Epithelial cell of proximal tubule (primary cell): ENCODE measurements at places on chromosomes 5 and 9.

- DNase-seq, result no peak
These were observed 72.6 kb downstream of the ERMP1 start for GRCh38 chr9:5760338-5760737.

DNA sequence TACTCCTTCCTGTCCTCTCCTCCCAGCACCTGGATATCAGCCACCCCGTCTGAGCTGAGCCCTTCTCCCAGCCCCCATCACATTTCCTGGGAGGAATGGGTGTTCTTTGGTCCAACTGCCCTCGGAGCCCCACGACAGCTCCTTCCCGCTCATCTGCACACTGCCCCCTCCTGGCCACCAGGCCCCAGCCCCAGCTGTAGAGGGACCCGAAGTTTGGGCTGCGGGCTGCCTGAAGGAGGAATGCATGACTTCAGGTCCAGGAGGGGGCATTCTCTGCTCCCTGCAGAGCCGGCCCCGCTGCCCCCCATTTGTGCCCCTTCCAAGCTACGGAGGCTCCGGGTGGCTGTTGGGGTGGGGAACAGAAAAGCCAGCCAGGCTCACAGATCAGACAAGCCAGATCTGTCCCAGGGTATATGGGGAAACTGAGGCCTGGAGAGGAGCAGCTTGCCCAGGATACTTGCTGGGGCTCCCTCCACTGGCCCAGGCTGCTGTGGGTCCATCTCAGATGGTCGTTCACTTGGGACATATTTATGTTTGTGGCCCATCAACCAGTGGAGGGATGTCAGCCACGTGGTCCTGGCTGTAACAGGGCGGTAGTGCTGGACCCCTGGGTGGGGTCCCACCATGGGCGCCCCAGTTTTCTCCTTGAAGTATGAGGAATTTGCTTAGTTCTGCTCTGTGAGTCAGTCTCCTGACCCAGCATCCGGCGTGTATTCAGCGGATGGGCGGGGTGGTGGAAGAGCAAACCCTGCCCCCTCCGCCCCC, 33.1 kb downstream of the DAB2IP start:
- no peak for DNase-seq

- no peak for DNase-seq
These were observed 106.5 kb upstream of the PARP8 start for GRCh38 chr5:50559955-50560354.

- no peak for DNase-seq
These were observed 31.7 kb upstream of the NFIB start for GRCh38 chr9:14345354-14346230.

- DNase-seq, result no peak
These were observed 2.0 kb upstream of the MAP3K1 start for GRCh38 chr5:56813302-56813701.

DNA sequence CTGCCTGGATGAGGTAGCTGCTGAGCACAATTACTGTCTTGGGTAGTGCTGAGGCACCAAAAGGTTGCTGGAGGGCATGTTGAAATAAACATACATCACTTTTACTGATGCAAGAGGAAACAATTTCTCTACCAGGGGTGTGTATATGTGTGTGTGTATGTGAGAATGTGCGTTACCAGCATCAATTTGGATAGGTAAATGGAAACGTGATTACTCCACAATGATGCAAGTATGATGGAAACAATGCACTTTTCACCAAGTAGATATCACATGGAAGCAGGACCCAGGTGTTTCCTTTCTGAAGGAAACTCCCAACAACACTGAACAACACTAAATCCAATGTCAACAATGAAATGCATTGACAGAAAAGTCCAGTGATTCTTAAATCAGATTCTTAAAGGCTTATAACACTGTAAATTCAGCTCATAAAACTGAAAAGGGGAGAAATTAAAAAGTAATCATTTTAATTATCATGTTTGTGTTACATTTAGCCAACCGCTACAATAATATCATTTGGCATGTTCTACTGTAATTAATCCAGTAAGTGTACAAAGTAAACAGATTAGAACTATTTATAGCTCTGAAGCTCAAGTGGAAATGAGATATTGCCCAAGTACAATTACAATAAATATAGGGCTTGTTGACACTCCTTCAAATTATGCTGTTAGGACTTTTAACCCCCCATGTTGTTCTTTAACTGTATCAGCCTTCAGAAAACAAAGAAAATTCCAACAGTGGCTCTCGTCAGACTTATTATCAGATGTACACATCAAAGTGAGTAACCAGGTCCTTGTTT, 25.3 kb downstream of the YIPF5 start:
- DNase-seq, result no peak

DNA sequence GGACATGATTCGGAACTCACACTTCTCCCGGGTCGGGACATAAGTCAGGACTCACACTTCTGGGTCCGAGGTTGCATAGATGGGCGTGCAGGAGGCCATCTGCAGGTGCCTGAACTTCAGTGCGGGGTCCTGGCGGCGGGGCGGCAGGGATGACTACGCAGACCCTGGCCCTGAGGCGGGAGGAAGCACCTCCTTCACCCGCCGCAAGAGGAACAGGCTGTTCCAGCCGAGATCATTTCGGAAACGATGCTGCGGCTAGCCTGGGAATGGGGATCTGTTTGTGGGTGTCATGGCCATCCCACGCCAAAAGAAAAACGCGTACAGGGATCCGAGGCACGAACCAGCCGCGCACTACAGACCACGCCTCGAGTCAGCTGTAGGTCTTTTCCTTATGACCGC, 196.6 kb downstream of the TTLL11 start:
- DNase-seq, result no peak

DNA sequence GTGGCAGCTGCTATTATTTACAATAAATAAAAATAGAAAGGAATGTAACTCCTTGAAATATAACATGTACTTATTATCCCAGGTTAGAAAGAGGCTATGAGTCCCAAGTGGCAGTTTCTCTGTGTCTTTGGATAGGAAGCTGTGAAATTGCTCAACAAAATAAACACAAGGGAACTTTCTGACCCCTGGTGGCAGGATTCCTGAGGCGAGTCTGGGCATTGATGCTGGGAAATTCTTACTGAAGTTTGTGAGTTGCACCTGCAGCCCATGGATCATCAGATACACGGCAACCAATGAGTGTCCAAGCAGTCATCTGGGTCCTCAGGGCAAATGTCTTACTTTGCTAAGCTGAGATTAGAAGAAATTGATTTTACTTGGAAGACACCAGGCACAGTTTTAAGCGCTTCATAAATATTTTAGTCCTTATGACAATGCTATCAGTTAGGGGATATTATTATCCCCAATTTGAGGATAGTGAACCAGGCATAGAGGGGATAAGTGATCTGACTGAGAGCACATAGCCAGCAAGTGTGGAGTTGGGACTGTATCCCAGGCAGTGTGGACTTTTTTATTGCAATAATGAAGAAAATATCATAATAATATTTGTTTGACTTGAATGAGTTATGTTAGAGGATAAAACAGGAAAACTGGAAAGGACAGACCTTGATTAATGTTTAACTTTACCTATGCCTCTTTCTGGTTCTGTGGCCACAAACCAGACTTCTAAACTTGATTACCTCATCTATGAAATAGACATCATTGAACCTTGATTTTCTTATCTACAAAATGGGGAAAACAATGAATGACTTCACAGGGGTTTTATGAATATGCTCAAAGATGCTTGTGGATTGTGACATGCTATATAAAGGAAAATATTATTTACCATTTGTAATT, 265.5 kb upstream of the ADAMTSL1 start:
- DNase-seq, result no peak

GRCh38 chr5:58363461-58364249, 96.2 kb downstream of the PLK2 start:
- no peak for DNase-seq

DNA sequence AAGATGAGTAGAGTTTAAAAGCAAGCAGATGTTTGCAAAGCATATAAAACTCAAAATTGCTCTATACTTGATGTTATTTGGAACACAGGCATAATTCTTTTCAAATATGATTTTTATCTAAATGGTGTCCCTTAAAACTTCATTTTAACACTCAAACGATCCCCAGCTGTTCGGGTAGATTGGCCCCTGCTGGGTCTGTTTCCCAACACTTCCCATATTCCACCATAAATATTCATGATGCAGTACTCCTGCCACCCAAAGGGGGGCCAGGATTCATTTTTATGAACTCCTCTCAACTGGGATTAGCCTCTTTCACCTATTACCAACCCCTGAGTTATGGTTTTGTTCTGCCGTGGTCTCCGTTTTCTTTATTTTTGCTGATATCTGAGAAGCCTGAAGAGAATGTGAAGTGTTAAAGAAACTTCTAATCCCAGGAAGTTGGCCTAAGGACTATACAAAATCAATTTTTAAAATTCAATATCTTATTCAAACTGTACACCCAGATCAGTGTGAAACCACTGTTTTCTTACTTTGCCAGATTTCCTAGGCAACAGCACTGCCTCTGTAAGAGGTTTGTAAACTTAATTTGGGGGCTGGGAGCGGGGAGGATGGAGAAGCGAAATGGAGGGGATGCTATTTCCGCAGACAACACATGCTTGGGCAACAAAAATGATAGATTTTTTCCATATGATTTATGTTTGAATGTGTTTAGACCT, 384.1 kb downstream of the DMRT2 start:
- no peak for DNase-seq

DNA sequence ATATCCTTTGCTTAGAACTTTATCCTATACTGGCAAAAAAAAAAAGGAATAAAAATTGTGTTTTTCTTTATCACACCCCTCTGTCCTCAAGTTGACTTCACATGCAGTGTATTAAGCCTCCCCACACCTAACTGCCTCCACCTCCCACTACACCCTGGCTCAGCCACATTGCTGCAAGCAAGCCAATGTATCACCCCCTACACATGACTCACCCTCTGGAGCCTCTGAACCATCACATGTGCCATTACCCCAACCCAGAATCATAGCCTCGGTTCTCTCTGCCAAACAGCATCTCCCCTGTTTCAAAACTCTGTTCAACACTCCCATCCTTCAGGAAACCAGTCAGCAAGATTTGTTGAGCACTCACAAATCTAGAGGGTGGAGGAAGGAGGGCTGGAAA, 209.0 kb downstream of the CWC27 start:
- no peak for DNase-seq

DNA sequence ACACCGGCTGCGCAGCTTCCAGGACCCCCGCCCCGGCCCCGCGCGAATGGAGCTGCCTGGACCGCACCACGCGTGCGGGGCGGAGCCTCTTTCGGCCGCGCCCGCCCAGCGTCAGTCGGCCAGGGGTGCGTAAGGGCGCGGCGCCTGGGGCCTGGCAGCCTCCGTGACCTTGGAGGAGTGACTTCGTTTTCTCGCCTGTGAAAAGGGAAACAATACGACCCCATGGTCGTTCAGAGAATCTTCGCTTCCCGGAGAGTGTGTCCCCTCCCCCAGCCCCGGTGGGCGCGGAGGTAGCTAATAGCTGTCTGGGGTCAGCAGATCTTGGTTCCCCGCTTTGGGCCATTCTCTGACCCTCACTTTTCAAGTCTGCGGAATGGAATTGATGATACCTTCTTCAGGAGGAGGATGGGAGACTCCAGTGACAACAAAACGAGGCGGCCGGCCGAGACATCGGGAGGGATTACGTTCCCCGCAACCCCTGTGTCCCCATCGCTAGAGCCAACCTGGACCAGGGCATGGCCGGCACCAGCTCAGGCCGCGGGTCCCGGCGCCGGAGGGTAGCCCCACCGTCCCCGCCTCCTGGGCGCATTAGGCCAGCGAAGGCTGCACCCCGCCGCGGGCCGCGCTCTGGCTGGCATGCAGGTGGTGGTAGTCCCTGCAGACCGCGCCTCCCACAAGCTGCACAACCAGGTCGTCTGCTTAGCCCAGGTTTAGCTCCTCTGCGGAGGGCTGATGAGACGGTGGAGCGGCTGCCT, 5.5 kb upstream of the CDHR2 start:
- no peak for DNase-seq

DNA sequence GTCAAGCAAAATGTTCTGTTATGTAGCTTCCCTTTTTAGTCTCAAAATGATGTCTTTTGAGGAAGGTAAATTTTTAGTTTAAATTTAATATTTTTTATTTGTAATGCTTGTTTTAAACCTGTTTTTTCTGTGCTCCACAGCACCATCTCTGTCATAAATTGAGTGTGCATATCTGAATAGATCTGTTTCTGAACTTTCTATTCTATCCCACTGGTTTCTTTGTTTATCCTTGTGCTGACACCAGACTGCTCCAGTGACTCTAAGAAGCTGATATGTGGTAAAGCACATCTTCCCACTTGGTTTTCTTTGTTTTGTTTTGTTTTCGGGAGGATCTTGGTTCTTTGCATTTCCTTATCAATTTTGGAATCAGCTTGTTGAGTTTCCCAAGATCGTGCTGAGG, 7.1 kb upstream of the RNF145 start:
- no peak for DNase-seq

GRCh38 chr5:173642191-173642816, 25.9 kb upstream of the BOD1 start:
- DNase-seq, result no peak

DNA sequence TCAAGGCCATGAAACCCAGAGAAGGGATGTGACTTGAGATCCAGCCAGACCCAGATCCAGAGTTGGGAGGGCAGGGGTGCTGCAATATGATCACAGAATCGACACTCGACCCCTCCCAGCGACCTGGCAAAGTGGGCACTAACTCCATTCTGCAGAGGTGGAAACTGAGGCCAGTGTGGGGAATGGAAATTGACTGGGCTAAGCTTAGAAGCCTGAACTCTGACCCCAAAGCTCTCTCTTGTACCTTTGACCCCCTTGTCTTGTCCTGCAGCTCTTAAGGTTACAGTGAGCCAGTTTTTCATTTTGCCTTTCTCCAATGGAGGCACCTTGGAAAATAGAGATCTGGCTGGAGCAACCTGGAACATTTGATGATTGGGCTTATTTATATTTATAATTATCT, 14.5 kb upstream of the ERGIC1 start:
- DNase-seq, result no peak

- no peak for DNase-seq
These were observed 239.3 kb upstream of the PAPPA start for GRCh38 chr9:115914291-115914690.

GRCh38 chr9:1100945-1101344, 50.8 kb downstream of the DMRT2 start:
- no peak for DNase-seq

DNA sequence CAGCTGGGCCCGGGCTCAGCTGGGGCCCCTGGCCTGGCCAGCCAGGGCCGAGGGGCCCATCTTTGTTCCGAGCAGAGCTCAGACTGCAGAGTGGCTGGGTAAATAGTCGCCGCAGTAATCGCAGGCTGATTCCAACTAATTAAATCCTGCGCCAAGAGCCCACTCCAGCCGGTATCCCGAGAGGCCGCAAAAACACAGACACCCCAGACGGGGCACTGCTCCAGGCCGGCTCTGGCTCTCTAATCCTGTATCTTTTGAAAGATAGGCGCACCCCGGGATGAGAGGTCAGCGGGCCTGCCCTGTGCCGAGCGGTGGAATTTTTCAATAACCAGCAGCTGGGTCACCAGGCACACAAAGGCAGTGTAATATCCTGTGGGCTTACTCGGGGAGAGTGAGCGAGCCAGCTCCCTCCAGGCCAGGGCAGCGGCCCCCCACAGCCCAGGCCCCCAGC, 57.7 kb downstream of the LMX1B start:
- no peak for DNase-seq

DNA sequence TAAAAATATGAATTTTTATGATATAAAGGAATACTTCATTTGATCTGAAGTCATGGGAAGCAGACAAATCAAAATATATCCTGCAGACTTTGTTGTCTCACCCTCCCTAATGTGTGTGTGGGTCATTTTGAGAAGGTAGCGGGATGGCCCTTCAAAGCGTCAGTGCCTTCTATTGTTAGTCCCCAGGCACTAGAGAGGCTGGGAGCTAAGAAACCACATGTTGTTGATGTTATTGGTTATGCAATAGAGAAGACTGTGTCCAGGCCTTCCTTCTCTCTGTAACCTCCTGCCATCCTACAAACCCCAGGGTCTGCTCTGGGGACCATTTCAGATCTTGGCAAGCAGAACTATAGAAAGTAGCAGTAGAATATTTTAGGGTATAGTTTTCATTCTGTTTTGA, 94.7 kb downstream of the NLN start:
- no peak for DNase-seq
